ENCODE measurements at places on chromosomes 12 and 14.

DNA sequence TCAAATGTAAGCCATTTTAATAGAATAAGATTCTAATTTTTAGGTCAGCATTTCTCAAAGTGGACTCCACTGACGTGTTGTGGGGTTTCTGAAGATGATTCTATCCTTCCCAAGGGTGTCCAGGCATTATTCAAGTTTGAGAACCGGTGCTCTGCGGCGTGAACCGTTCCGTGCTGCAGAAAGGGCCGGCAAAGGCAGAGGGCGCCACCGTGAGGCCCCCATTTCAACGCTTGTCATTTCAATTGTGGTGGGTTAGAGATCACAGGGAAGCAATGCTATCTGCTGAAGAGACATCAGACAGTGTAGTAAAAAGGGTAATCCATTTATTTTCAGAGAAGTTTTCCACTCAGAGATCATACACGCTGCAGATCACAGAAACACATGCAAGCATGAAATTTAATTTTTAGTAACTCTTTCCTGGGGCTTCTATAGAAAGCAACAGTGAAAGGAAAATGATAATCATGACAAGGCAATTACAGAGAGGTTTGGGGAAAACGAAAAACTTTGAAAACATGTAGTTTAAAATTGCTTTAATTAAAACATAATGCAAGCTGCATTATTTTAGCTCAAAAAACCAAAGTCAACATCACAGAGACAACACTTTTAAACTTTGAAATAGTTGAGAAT lies 201.7 kb downstream of the EXOC5 start:
- no peak overlapping the region for H3K27ac ChIP-seq
- peak; percentile 16 for DNase-seq
- no peaks in the 10 kb centered on the region for H3K36me3 ChIP-seq
- H3K27me3 ChIP-seq, result peaks cover 2% of the 10 kb centered on the region
- H3K4me1 ChIP-seq, result no peaks in the 10 kb centered on the region

DNA sequence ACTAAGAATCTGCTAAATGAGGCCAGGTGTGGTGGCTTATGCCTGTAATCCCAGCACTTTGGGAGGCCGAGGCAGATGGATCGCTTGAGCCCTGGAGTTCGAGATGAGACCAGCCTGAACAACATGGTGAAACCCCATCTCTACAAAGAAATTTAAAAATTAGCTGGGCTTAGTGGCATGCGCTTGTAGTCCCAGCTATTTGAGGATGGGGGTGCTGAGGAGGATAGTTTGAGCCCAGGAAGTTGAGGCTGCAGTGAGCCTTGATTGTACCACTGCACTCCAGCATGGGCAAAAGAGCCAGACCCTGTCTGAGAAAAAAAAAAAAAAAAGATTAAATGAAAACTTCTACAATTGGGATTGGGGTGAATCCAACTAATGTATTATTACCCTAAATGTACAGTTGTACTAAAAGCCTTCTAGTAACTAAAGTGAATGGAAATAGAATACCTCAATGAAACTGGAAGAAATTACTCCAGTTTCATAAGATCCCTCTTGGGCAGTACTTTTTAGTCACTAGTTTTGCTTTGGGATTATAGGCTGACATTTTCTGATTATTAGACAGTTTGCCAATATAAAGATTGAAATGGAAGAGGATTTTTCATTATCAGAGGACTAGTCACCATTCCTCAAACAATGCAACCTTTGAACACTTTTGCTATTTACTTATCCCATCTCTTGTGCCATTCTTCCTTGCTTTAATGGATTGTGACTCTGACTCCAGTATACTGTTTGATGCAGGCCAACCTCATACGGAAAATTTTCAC lies 14.3 kb downstream of the COCH start:
- H3K27me3 ChIP-seq, result no peaks in the 10 kb centered on the region
- no peak overlapping the region for H3K4me3 ChIP-seq
- no peak for DNase-seq
- H3K27ac ChIP-seq, result no peak overlapping the region
- no peaks in the 10 kb centered on the region for H3K4me1 ChIP-seq
- H3K36me3 ChIP-seq, result peaks cover 4% of the 10 kb centered on the region

- DNase-seq, result no peak
- no peak overlapping the region for H3K27ac ChIP-seq
- no peaks in the 10 kb centered on the region for H3K4me1 ChIP-seq
- H3K27me3 ChIP-seq, result no peaks in the 10 kb centered on the region
- H3K4me3 ChIP-seq, result no peak overlapping the region
Measured at GRCh38 chr12:27905285-27906126, 67.0 kb downstream of the PTHLH start.

GRCh38 chr14:56733396-56733795 lies 76.9 kb downstream of the OTX2 start:
- H3K4me3 ChIP-seq, result no peak overlapping the region
- H3K4me1 ChIP-seq, result no peaks in the 10 kb centered on the region
- DNase-seq, result no peak
- no peaks in the 10 kb centered on the region for H3K36me3 ChIP-seq
- H3K27me3 ChIP-seq, result peaks cover 4% of the 10 kb centered on the region

DNA sequence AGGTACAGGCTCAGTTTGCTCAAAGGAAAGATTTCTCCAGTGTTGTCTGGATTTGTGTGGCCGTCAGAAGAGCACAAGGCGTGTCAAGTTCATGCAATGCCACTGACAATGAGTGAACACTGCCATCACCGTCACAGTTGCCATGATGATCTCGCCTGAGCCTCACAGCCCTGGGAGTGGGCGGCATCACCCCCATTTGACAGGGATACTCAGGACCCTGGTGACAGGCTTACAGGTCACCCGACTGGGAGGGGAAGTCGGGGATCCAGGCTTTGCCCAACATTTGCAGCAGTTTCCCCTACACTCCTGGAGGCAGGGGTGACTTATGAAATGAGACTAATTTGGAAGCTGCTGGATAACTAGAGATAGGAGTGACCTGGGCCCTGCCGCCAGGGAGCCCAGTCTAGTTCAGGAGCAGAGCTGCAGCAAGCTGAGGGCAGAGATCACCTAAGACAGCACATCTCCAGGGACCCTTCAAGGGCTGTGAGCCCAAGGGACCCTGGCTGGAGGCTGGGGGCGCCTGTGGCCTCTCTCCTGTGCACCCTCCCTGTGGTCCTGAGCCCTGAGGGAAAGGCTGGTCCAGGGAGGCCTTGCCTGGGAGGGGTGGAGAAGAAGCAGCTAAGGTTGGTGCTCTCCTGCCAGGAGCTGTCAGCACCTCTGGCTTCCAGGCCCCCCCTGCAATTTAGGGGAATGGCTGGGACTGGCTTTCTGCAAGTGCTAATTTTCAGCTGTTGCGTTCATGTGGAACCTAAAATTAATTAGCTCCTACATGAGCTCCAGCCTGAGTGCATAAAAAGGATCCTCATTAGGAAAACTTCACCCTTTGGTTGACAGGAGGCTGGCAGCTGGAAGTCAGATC lies 32.4 kb upstream of the BEGAIN start:
- no peak for DNase-seq
- peaks cover 10% of the 10 kb centered on the region for H3K27me3 ChIP-seq
- H3K36me3 ChIP-seq, result no peaks in the 10 kb centered on the region
- H3K4me3 ChIP-seq, result no peak overlapping the region
- peaks cover 33% of the 10 kb centered on the region for H3K4me1 ChIP-seq
- H3K27ac ChIP-seq, result no peak overlapping the region

DNA sequence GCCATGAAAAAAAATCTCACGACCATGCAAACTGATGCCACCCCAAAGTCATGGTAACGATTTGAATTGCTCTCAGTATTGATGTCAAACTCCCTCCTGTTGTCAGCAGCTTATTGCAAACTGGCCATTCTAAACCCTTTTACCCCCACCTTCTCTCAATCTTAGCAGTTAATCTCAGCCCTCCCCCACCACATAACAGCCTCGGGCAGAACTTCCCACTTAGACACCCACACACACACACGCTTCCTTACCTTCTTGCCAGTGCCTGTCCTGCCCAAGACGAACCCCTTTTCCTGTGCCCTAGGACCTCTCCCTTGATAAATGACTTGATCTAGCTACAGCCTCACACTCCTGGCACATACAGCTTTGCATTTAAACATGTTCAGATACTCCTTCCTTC lies 56.6 kb downstream of the GPATCH2L start:
- H3K27ac ChIP-seq, result no peak overlapping the region
- H3K27me3 ChIP-seq, result no peaks in the 10 kb centered on the region
- no peaks in the 10 kb centered on the region for H3K4me1 ChIP-seq
- no peak overlapping the region for H3K4me3 ChIP-seq
- no peak for DNase-seq

DNA sequence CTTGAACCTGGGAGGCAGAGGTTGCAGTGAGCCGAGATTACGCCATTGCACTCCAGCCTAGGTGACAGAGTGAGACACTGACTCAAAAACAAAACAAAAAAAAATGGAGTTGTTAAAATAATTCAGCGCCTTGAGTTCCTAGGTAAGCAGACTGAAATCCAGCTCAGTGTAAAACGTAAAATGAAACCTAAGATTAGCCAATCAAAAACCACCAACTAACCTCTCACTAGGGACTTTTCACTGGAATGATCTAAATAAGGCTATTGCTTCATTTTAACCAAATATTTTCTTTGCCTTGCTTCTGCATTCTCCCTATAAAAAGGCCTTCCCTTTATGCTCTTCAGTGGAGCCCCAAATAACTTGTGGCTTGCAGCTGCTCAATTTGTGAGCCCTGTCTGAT lies 91.6 kb upstream of the HIF1A start:
- no peak overlapping the region for H3K27ac ChIP-seq
- peaks cover 4% of the 10 kb centered on the region for H3K4me1 ChIP-seq
- no peak for DNase-seq

GRCh38 chr12:52417740-52418139 lies 11.6 kb upstream of the KRT82 start:
- H3K4me3 ChIP-seq, result no peak overlapping the region
- no peaks in the 10 kb centered on the region for H3K4me1 ChIP-seq
- no peak overlapping the region for H3K27ac ChIP-seq
- DNase-seq, result no peak
